ENCODE measurements at places on chromosomes 12 and 14.
A peak's percentile ranks its signal among the peaks of the same experiment; 100 is the strongest.

- no peak for DNase-seq
Measured at GRCh38 chr12:123667771-123668170, 3.1 kb upstream of the TCTN2 start.

GRCh38 chr14:65709576-65709975 lies 297.0 kb downstream of the FUT8 start:
- no peak for DNase-seq

GRCh38 chr12:66945189-66945817 lies 266.4 kb upstream of the GRIP1 start:
- DNase-seq, result no peak

DNA sequence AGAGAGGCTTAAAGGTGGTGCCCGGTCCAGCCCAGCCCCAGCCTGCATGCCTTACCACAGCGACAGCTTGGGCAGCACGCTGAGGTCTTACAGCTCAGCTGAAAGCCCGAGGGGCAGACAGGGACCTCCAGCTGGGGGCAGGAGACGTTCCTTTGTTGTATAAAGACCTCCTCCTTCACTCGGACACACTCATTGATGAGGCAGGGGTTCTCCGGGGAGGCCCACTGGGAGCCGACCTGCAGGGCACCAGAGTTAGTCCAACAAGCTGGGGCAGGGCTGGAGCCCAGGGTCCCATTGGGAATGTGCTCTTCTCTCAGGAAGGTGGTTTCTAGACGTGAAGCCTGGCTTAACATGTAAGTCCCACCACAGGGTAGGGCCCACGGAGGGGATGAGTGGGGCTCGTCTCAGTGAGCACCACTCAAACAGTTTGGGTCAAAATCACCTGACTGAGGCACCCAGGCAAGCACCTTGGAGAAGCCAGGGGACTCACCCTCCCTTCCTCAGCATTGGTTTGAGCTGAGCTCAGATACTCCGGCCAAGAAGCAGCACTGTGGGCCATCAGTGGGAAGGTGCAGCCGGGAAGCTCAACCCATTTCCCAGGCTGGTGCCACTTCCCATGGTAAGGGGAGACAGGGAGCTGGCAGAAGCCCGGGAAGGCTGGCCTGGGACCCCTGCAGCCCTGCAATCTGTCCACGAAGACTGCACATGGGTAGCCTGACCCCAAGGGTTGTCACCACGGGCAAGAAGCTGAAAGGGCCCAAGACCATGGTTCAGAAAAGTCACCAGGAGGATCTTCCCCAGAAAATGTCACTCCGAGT lies 24.3 kb upstream of the ANO2 start:
- no peak for DNase-seq

GRCh38 chr14:50875359-50876070 lies 3.7 kb downstream of the ABHD12B start:
- peak; percentile 28 for DNase-seq

- DNase-seq, result no peak
Measured at GRCh38 chr14:72434856-72435255, 459.0 kb downstream of the DPF3 start.

DNA sequence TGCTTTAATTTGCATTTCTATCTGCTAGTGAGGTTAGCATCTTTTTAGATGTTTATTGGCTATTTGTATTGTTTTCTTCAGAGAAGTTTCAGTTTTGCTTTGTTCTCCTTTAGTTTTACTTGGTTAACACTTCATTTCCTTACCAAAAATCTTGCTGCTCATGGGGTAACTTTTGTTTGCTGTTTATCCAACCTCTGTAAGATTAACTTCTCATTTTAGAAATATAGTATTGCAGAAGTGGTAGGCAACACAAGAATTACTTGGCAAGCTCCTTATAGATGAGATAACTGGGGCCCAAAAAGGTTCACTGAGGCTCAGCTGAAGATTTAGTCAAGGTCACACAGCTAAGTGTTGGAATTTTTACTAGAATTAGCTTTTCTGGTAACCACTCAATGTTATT lies 40.5 kb downstream of the ALKBH1 start:
- DNase-seq, result no peak

GRCh38 chr14:95495076-95495475 lies 21.4 kb downstream of the SYNE3 start:
- DNase-seq, result no peak

- DNase-seq, result no peak
Measured at GRCh38 chr12:92504594-92504981, 198.2 kb upstream of the PLEKHG7 start.

DNA sequence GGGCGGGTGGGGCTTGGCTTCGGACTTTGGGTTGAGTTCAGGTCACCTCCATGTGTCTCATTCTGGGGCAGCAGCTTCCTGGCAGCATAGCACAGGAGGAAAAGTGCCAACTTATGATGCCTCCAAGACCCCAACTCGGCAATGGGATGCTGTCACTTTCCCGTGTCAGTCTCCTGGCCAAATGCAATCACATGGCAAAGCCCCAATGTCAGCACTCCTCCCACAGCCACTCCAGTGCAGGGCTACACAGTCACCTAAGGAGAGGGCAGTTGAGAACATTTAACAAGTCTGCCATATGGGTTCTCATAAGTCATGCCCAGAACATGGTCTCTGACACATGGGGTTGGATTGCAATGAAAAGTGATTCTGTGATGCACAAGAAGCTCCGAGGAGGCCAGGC lies 26.7 kb downstream of the ELK3 start:
- DNase-seq, result no peak

DNA sequence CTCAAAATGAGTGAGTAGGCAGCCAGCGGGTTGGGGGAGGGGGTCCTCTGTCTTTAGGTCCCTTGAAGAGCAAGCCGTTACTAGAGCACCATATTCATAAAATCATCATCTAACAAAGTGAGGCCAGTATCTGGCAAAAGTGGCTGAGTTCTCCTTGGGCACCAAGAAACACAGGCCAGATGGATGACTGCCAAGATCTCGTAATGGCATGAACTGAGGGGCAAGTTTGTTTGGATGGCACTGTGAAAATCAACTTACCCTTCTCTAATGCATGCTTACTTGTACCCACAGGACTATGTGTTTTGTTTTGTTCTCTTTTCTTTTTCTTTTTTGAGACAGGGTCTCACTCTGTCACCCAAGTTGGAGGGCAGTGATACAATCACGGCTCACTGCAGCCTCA lies 41.6 kb downstream of the GNPTAB start:
- no peak for DNase-seq

DNA sequence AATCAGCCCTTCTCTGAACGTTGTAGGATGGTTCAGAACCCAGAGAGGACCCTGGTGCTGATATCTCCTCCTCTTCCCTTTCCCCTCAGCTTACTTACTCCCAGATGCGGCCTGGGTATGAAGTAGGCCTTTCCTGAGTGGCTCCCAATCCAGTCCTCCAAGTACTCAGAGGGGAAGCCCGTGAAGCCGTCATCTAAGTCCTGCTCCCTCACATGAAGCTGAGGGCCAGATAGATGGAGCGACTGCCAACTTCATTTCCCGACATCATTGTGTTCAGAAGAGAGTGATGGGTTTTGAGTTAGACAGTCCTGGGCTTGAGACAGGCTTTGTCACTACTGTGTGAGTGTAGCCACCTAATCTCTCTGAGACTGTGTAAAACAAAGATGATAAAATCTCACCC lies 2.7 kb downstream of the APOLD1 start:
- DNase-seq, result no peak

GRCh38 chr12:21718403-21718802 lies 56.1 kb downstream of the KCNJ8 start:
- no peak for DNase-seq

- DNase-seq, result no peak
Measured at GRCh38 chr14:32354716-32355115, 25.6 kb downstream of the AKAP6 start.

DNA sequence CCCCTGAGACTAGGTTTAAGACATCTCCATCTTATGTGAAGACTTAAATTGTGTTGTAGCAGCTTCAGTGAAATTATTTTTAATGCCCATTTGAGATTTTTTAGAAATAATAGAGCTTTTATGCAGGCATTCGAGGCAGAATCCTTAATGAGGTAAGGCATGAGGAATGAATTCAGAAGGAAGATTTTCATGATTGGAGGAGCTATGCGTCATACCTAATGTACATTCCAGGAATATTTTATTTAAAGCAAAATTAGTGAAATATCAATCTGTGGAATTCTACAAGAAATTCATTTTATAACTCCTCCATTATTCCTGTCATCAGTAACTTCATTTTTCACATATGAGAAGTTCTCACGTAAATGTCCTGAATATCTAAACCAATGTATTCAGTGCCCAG lies 36.0 kb upstream of the GARIN6 start:
- DNase-seq, result no peak

GRCh38 chr12:108468196-108468968 lies 46.7 kb upstream of the FICD start:
- DNase-seq, result no peak

DNA sequence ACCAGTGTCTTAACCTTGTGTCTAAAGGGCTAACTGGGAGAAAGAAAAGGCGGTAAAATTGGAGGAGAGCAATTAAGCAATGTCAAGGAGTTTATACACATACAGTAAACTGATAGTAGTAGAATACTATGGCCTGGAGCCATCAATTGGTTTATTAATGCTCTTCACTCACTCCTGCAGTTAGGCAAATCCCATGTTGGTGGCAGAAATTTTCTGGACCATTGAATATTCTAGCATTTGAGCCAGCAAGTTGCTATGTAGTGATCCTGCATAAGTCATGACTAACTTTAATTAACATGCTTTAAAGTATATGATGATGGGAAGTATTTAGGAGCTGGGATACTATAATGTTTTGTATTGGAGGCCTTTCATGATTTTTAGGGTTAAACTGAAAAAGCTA lies 14.3 kb upstream of the DERA start:
- no peak for DNase-seq

DNA sequence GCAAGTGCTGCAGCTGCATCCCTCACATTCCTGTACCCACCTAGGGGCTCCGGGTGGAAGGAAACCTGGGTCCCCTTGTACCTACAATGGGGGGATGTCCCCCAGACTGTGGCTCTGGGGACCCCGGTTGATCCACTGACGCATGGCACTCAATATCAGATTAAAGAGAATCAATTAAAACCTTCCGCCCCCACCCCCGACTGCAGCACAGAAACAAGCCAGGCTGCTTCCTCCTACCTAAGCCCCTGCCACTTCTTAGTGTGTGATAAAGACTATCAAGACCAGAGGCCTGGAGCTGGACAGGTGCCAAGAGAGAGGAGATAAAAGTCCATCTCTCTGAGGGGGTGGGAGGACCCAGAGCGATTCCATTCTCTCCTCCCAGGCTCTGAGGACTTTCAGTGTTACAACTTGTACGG lies 28.2 kb upstream of the RPLP0 start:
- DNase-seq, result no peak

- DNase-seq, result no peak
Measured at GRCh38 chr12:24960222-24960855, 11.4 kb upstream of the BCAT1 start.

DNA sequence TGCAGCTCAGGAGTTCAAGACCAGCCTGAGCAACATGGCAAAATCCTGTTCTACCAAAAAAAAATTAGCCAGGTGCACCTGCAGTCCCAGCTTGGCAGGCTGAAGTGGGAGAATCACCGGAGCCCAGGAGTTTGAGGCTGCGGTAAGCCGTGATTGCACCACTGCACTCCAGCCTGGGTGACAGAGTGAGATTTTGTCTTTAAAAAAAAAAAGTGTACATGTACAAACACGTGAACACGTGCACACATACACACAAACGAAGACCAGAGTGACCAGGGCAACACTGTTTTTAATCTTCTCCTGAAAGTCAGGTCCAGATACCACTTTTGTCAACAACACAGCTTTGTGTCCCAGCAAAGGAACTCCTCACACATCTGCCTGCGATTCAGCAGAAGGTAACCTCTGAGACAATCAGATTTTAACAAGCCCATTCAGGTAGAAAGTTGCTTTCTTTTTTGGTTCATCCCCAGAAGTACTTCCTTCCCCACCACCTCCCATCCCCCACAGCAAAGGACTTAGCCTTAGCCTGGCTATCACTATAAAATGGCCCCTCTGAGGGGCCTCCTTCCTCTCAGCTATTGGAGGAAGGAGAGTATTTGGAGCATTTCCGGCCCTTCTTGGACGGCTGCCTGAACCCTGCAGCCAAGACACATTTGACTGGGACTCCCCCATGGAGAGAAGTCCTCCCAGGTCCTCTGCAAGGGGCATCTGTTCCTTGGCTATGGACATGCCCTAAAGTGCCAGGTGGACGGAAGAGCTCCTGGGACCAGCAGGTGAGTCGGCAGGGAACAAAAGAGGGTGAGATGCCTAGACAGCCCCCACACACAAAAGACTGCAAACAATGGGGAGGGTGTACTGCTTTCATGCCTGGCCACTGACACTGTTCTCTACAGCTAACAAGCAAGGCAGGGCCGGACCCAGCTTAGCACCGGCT lies 9.8 kb downstream of the CTDSP2 start:
- DNase-seq, result no peak

DNA sequence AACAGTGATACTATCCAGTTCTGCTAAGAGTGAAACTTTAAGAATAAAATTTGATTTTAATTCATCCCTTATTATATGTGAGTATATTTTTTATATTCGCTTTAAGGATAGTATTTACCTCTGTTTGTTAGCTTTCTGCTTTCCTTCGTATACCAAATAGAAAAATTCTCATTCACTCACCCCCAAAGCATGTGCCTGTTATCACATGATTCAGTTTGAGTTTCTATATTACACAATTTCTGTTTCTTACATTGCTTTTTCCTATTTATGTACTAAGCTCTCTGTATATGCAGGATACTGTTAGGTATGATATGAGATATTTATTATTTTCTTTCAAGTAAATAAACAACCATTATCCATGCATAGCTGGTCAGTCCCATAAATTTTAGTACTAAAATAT lies 275.2 kb downstream of the FBXL14 start:
- no peak for DNase-seq

GRCh38 chr12:19856389-19856788 lies 417.1 kb downstream of the AEBP2 start:
- DNase-seq, result no peak

GRCh38 chr12:114878781-114879180 lies 194.8 kb upstream of the TBX3 start:
- DNase-seq, result no peak

- DNase-seq, result no peak
Measured at GRCh38 chr14:49654511-49654910, 19.5 kb upstream of the DNAAF2 start.

GRCh38 chr12:104108755-104109445 lies 29.1 kb downstream of the NFYB start:
- peak; percentile 75 for DNase-seq

- DNase-seq, result no peak
Measured at GRCh38 chr12:91511795-91512420, 329.3 kb upstream of the DCN start.

DNA sequence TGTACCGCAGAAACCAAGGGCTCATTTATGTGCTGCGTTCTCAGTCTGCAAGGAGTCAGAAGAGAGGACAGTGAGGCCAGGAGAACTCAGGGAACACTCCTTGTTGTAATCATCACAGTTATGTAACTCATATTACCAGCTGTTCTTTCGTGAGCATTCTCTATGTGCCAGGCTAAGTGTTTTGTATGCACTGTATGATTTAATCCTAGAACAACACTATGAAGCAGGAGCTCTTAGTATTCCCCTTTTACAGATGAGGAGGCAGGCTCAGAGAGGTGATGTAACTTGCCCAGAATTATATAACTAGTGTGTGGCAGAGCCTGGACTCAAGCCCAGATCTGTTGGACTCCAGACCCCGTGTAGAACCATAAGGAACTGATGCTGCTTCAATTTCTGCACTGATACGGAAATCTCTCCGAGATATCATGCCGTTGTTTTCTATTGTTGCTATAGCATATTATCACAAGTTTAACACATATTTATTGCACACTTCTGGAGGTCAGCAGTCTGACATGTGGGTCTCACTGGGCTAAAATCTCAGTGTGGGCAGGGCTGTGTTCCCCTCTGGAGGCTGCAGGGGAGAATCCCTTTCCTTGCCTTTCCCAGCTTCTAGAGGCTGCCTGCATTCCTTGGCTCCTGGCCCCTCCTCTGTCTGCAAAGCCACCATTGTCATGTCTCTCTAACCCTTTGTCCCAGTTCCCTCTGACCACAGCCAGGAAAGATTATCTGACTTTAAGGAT lies 16.3 kb upstream of the CD9 start:
- no peak for DNase-seq
